Esophagus muscularis mucosa (tissue), 4 donors: ENCODE measurements at places on chromosomes 6 and 20. TPM values are rescaled to one million over a fixed set of nuclear protein-coding genes. Genes with fewer than 3 reads are reported as not detected.

GRCh38 chr6:26439151-26440125 is 866 bp upstream of the BTN3A3 start:
- no peak for DNase-seq

DNA sequence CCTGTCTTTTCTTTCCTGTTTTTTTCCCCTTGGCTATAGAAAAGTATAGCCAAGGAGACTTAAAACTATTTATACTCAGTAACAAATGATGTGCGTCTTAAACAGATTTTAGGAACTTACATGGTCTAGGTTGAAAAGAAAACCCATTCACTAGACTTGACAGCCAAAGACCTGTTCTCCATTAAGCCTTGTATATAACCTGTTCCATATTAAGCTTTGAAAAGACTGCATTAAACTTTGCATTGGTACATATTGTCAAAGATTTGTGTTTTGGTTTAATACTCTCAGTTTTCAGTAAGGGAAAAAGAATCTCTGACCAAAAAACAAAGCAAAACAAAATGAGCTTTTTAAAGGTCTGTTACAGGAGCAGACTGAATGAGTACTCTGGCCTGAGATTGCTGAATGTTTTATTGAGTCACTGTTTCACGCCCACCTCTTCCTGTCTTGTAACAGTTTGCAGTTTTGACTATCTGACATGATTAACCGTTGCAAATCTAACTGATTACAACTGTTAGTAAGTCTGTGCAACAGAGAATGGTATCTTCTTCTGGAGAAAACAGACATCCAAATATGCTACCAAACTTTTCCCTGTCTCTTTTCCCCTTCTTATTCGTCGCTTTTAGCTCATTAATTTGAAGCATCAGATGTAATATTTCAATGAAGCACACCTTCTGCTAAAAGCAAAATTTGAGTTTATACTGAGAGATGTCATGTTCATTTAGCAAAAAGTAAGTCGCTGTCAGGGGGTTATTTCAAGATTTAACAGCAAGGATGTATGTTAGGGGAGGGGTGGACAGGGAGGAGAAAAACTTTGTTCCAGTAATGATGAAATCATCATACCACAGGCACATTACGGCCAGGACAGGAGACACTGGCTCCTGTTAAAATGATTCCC is 59.1 kb upstream of the SUPT3H start:
- no peak for DNase-seq

GRCh38 chr20:2873747-2874041 is 413 bp downstream of the PTPRA start:
- no peak for DNase-seq

DNA sequence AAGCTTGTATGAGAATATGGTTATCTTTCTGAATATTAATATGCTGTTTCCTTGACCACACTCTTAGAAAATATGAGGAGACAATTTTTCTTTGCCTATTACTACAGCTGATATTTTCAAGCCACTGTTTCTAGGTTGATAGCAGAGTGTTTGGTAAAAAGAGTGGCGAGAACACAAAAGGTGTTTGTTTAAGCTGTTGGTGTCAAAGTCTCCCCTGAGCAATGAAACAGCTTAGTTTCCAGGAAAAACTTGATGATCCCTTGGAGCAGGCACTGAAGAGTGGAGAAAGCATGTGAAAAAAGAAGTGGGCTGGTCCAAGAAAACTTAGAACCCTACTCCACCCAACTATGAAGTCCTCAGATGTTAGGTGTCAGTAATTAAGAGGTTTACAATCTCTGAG is 182.7 kb downstream of the TFAP2B start:
- no peak for DNase-seq

GRCh38 chr20:5524896-5525295 is 208.1 kb upstream of the PROKR2 start:
- DNase-seq, result no peak

DNA sequence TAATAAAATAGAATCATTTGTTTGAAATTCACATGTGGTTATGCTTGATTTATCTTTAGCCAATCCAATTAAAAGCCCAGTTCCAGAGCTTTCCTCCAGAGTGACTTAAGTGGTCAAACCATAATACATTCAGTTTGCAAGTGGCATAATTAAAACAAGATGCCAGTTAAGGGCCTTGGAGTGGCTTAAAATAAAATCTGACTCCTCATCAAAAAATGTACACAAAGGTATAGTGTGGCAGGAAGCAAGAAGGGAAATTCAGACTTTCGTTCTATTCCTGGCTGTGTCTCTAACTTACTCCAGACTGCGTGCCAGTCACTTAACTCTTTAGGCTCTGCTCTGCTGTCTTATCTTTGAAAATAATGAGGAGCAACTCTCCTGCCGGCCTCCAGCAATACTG is 251.3 kb upstream of the PRND start:
- DNase-seq, result no peak

GRCh38 chr6:159565181-159565710 is 127.8 kb downstream of the SOD2 start:
- DNase-seq, result peak; percentile 90

- DNase-seq, result no peak
These were observed 357.9 kb upstream of the AGPAT4 start for GRCh38 chr6:161631676-161632194.

DNA sequence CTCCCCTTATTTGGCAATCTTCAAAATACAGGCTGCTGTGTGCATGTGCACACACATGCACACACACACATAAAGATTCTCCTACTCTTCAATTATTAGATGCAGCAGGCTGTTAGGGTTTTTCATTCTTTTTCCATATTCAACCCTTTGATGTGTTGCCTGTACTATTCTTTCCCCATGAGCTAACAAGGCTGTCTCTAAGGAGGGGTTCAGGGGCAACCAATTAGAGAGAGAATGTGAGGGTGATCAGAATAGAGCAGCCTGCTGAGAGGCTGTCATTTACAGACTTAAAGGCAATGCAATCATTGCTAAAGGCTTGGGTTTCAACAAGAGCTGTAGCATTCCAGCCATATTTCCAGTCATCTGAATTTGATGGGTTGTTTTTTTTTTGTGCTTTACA is 467.4 kb upstream of the ID4 start:
- no peak for DNase-seq

DNA sequence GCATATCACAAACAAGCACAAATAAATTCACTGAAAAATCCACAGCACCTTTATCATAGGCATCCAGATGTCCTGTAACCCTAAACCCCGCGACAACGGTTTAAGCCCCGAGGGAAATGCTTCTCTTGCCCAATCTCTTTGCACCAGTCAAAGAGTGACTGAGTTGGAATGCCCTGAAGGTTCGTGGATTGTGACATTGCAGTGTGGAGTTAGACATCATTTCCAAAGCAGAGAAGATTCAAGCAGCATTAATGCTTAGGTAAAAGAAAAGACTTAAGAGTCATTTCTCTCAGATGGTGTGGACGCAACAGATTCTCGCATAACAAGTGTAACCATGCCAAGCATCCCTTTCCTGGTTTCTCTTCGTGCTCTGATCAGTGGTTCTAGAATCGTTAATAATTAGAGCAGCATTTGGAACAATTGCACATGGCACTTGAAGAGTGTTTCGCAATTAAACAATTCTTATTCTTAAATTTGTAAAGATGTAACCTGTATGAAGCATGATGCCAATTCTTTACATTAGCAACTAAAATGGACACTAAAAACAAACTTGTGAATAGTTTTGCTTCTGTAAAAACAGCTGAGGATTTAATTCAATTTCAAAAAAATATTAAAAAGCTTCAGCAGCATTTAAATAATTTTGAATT is 121.6 kb downstream of the HIVEP2 start:
- DNase-seq, result no peak

- no peak for DNase-seq
These were observed 54.4 kb downstream of the ARFGEF2 start for GRCh38 chr20:48975955-48976354.

DNA sequence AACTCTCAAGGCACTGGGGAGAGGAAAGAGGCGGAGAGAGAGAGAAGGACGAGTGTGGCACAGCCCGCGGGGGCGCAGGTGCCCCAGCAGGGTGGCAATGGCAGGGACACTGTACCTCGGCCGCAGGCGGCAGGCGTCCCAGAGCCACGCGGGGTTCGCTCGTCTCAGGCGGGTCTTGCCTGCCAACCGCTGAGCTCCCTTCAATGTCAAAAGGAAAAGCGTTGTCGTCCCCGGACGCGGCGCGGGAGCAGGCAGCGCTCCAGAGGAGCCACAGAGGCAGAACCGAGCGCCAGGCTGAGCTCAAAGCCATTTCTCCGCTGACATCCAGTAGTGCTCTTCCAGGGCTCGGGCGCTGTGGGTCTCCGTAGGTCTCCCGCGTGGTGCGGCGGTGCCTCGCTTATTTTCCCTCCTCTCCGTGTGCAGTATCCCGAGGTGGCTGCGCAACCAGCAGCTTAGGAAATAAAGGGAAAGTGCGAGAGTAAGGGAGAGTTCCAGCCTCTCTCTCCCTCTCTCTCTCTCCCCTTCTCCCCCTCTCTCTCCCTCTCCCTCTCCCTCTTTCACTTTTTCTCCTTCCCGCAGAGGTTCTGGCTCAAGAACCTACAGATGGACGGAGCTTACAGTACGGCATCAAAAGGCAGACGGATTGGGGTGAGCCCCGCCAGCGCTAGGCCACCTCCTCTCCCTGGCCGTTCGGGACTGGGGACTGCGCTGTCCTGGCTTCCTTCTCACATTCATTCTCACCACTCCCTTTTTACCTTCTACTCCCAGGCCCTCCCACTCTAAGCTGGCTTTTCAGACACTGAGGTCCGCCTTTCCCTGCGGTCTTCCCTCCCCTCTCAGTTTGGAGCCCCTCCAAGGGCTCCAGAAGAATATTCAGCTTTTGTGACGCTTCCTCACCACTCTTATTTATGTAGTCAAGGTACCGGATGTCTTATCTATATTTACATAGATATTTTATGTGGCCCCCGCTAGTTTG is at the start of gene LAMA4:
LAMA4 (minus strand) TSS at position 727 of the 976 bp plus-strand sequence; CDS start at position 310, 417 bp downstream.
- DNase-seq, result peak; percentile 90

DNA sequence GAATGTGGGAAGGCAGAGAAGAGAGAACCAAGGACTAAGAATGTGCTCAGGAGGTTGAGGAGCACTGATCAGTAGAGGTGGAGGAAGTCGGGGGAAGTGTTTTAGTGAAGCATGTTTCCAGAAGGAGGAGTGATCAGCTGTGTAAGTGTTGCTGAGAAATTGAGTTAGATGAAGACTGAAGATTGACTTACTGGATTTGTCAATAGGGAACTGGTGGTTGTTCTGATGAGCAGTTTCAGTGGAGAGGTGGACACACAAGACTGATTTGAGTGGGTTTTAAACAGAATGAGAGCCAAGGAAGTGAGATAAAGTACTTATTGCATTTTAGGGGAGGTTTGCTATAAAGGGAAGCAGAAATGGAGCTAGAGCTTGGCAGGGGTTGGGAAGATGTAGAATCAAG is 182.6 kb downstream of the CDKAL1 start:
- no peak for DNase-seq

- DNase-seq, result no peak
These were observed 331.8 kb downstream of the RIMS1 start for GRCh38 chr6:72218125-72218524.

GRCh38 chr6:13338038-13338437 is 9.7 kb upstream of the TBC1D7 start:
- DNase-seq, result no peak

DNA sequence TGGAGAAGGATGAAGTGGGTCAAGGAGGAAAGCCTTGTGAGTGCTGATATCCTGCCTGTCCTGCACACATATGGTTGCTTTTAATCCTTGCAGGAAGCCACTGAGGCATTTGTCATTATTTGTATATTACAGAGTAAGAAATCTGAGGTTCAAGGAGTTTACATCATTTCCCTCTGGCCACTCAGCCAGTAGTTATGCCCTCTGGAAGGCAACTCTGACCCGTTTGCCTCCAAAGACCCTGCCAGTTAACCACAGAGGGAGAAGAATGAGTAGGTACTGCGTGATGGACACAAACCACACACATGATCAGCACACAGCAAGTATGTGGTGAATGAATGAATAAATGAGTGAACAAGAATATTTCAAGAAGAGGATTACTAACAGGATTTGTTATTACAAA is 7.9 kb upstream of the FAM210B start:
- no peak for DNase-seq

GRCh38 chr20:39234520-39235095 is 272.5 kb downstream of the DHX35 start:
- no peak for DNase-seq

- no peak for DNase-seq
These were observed 18.2 kb downstream of the TMEM242 start for GRCh38 chr6:157304899-157305663.

Gene SHLD1
- total RNA-seq, result 2.9 TPM

Gene MUCL3
- total RNA-seq, result not detected

Gene GABRR1
- not detected for total RNA-seq

Gene MUC21
- total RNA-seq, result not detected

Gene MEI4
- not detected for total RNA-seq

Gene TP53TG5
- total RNA-seq, result 2.1 TPM

Gene ALDH8A1
- 1.4 TPM for total RNA-seq

Gene HDGFL1
- total RNA-seq, result not detected
